ENCODE measurements at places on chromosomes 6 and 20.

DNA sequence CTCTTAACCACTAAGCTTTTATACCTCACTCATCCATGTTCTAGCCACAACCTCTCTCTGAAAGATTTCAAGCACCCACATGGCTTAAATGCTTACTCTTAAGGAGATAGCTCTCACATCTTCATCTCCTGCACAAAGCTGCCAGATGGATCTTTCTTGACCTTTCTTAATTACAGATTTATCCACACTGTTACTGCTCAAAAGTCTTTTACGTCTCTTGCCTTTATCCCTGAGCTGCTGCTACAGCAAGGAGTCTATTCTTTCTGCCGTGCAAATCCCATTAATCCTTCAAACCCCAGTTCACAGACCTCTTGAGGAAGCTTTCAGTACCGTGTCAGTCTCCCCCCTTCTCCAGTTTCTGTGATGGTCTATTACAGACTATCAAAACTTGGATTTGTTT, 54.6 kb downstream of the B4GALT5 start:
- no peak for DNase-seq

- no peak for DNase-seq
These were observed 54.9 kb downstream of the CEP162 start for GRCh38 chr6:84172574-84172973.

DNA sequence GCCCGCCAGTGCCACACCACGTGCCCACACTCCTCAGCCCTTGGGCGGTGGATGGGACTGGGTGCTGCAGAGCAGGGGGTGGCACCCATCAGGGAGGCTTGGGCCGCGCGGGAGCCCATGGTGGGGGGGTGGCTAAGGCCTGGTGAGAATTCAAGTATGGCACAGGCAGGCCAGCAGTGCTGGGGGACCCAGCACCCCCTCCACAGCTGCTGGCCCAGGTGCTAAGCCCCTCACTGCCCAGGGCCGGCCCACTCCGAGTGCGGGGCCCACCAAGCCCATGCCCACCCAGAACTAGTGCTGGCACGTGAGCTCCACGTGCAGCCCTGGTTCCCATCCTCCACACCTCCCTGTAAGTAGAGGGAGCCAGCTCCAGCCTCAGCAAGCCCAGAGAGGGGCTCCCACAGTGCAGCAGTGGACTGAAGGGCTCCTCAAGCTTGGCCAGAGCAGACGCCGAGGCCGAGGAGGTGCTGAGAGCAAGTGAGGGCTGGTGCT, 1091.1 kb upstream of the GJE1 start:
- DNase-seq, result no peak

- no peak for DNase-seq
These were observed 67.6 kb downstream of the BLOC1S5 start for GRCh38 chr6:7996538-7997111.

DNA sequence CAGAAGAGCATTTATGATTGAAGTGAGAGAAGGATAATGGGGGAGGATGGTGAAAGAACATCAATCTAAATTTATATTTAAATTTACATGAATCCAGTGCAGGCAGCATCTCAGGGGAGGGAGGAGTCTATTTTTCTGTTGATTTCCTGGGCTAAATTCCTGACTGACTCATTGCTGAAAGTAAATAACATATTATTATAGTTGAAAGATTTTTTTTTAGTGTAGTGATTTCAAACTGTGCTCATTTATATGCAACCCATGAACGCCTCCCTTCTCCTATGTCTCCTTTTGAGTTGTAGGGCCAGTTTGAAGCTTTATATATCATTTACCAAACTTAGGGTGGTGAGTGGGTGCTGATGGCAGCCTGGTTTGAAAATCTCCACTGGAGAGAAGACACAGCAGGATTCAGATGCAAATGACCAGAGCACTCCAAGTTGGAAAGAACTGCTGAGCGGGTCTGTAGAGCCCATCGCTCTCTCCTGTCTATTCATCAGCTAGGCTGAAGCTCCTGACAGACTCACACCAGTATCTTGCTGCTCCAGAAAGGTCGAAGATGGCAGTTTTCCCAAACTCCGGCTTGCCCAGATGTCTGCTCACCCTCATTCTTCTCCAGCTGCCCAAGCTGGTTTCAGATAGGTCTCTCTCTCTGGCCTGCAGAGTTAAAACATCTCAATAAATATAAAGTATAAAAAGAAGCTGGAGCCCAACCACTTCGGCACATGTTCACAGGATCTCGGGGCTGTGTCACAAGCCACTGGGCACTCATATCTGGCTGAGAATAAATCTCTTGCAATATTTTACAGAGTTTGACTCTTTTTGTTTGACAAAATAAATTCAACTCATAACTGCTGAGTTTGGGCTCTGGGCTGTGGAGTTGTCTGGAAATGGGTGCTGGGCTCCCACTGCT, 18.3 kb downstream of the BTN2A1 start:
- no peak for DNase-seq

- no peak for DNase-seq
These were observed 244.9 kb downstream of the HIVEP2 start for GRCh38 chr6:142700032-142700431.

GRCh38 chr6:160973311-160974250, 18.0 kb upstream of the MAP3K4 start:
- DNase-seq, result no peak

- no peak for DNase-seq
These were observed 203.7 kb downstream of the SYNDIG1 start for GRCh38 chr20:24672886-24673677.

- DNase-seq, result no peak
These were observed 72.4 kb upstream of the KIF25 start for GRCh38 chr6:167925026-167925425.

- DNase-seq, result no peak
These were observed 6.1 kb downstream of the CCDC167 start for GRCh38 chr6:37493661-37493995.
